ENCODE measurements at places on chromosomes 6 and 20. TPM values are rescaled to one million over a fixed set of nuclear protein-coding genes. Genes with fewer than 3 reads are reported as not detected.

IBTK gene
- 19.0 TPM for polyA plus RNA-seq

- DNase-seq: no peak
Observed at GRCh38 chr6:132612449-132613108, 11.5 kb downstream of the TAAR2 start.

- no peak for DNase-seq
Observed at GRCh38 chr6:45398075-45398813, 20.5 kb upstream of the SUPT3H start.

GPRC6A gene
- not detected for polyA plus RNA-seq

GRCh38 chr6:4973982-4974745 is 29.7 kb downstream of the RPP40 start:
- DNase-seq: no peak

RCAN2 gene
- not detected for polyA plus RNA-seq

DAAM2 gene
- not detected for polyA plus RNA-seq

GRCh38 chr6:52161689-52162438 is 24.3 kb upstream of the IL17A start:
- no peak for DNase-seq

DNA sequence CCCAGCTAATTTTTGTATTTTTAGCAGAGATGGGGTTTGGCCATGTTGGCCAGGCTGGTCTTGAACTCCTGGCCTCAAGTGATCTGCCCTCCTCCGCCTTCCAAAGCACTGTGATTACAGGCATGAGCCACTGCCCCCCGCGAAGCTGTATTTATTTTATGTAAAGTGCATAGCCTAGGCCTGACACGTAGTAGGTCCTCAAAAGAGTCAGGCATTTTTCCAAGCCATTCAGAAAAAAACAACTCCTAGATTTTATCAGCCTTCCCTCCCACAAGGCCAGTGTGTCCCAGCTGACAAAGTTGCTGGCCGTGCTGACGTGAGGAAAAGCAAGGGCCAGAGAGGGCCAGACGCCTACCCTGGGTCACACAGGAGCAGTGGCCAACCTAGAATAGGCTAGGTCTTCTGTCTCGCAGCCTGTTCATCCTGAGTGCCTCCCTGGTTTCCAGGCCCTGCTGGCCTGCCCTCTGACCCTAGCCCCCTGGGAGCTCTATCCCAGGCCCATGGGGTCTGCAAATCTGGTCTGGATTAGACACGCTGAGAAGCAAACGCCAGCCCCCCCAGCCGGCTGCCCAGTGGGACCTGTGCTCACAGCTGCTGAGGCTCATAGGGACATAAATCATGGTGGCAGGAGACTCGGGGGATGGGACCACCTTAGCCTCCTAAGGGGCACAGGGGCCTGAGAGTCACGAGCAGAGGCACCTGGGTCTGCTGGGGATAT is 11.8 kb downstream of the TCF15 start:
- DNase-seq: no peak

L3MBTL3 gene
- 4.8 TPM for polyA plus RNA-seq

DNA sequence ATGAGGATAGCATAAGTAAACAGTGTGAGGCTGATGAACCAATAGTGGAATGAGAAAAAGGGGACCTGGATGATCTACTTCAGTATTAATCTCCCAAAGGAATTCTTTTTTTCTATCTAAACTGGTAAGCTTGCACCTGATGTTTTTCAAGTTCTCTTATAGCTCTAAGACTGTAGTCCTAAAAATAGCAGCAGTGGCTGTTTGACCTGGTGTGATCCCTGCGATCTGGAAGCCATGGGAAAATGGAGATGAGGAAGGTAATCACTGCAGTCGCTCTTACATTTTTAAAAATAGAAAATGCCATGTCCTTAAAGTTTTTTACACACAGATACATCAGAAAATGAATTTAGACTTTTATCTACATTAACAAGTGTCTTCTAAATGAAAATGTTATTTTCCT is 926.4 kb upstream of the SLC35B3 start:
- no peak for DNase-seq

GRCh38 chr20:20425823-20426654 is 58.1 kb downstream of the INSM1 start:
- DNase-seq: no peak

- no peak for DNase-seq
Observed at GRCh38 chr6:165985806-165986299, 181.8 kb downstream of the TBXT start.

SLC52A3 gene
- not detected for polyA plus RNA-seq

DNA sequence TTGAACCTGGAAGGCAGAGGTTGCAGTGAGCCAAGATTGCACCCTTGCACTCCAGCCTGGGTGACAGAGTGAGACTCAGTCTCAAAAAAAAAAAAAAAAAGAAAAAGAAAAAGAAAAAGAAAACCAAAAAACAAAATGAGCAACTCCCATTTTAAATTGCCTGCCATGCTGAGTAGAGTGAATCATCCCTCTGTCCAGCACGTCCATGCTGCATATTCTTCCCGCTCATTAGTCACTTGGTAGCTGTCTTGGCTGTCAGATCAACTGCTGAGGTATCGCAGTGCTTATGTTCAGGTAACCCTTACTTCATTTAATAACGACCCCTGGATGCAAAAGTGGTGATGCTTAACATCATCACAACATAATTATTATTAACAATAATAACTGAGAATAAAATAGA is 72.6 kb upstream of the RNF24 start:
- no peak for DNase-seq

GRCh38 chr6:2993755-2994317 is 5.9 kb upstream of the NQO2 start:
- no peak for DNase-seq

ACTL10 gene
- 4.4 TPM for polyA plus RNA-seq

DNA sequence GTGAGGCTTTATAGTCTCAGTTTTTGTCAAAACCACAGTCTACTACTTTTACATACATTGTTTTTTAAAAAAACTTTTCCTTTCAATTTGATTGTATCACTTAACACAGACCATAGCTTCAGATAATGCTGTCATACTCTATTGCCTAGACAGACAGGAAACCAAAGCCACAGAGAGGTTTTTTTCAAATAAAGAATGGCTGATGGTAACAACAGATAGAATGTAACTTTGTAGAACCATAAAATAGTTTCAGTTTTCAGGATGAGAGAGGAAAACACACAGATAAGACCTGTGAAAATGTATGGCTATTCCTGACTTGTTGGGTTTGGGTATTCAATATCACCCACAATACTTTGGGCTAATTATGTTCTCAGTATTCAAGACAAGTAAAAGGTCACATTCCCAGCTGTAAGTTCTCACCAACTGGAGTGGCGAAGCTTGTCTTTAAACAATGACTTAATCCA is 94.0 kb downstream of the ADGRG6 start:
- DNase-seq: peak; percentile 72

DNA sequence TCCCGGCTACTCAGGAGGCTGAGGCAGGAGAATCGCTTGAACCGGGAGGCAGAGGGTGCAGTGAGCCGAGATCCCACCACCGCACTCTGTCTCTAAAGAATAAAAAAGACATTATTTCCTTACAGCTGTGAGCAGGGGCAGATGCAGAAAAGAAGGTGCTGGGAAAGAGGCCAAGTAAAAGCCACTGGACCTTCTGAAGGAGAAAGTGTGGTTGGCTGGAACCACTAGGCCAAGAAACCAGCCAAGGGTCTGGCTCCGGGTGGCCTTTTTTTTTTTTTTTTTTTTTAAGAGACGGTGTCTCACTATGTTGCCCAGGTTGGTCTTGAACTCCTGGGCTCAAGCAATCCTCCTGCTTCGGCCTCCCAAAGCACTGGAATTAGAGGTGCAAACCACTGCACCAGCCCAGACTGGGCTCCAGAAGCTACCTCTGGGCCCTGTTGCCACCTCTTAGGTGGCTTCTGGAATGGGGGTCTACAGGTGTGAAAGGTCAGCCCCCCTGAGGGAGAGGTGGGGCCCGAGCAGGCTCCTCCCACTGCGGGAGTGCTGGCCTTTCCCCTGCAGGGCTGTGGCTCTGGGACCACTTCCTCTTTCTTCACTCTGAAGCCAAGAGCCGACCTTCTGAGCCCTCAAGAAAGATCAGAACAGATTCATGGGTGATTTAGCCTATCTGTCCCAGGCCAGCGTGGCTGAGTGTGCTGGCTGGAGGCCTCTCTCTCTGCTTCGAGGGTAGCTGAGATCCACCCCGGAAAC is at the start of gene FGD2:
TSS of gene FGD2 (plus strand) at position 595 of the 750 bp plus-strand sequence. CDS start 163 bp downstream, outside the sequence.
- no peak for DNase-seq

- no peak for DNase-seq
Observed at GRCh38 chr6:136895901-136896300, 26.2 kb upstream of the SLC35D3 start.

DNA sequence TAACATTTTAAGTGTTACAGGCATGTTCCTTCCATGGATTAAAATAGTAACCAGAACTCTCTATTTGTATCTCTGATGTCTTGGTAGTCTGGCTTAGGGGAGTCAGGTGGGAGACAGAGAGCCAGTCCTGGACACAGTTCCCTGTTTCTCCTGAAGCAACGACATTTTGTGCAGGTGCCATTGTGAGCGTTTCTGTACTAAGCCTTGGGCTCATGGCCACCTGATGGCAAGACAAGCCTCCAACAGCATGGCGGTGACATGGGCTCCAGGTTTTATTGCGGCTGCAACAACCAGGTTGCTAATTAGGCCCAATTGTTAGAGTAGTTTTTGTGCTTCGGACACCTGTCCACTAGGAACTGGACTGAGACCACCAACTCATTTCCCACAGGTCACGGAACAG is 105.3 kb downstream of the PRDM13 start:
- DNase-seq: no peak

- DNase-seq: no peak
Observed at GRCh38 chr20:32439132-32439829, 81.2 kb downstream of the ASXL1 start.

ZNF165 gene
- polyA plus RNA-seq: 1.1 TPM

GRCh38 chr6:16760516-16761470 is at the start of gene ATXN1:
Gene ATXN1, minus strand, starts transcription at chr6:16761460.
- DNase-seq: peak; percentile 67

DNA sequence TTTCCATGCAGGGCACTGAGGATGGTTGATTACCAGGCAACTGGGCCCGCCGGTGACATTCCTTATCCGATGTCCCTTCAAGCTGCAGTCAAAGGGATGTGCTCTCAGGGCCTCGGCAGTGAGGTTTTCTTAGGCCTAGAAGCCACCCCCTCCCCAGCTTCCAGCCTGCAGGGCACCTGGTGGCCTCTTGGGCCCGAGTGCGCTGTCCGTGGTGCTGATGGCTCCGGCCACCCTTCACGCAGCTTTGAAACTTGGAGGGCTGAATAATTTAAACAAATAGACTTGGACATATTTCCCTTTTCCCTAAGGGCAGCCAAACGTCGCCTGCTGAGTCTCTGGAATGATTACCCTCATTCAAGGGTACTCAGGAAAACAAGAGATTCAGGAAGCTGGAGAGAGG is 8.9 kb upstream of the MLN start:
- no peak for DNase-seq

- DNase-seq: no peak
Observed at GRCh38 chr6:25640446-25640845, 11.6 kb upstream of the SCGN start.

GRCh38 chr6:167706313-167707109 is 120.2 kb upstream of the AFDN start:
- peak; percentile 71 for DNase-seq

PRR18 gene
- not detected for polyA plus RNA-seq

PLG gene
- not detected for polyA plus RNA-seq

- DNase-seq: no peak
Observed at GRCh38 chr20:14643146-14643545, 305.7 kb upstream of the FLRT3 start.

GRCh38 chr6:45757443-45758130 is 258.1 kb downstream of the CLIC5 start:
- DNase-seq: no peak

ZSCAN31 gene
- polyA plus RNA-seq: 0.56 TPM

GRCh38 chr6:151501511-151502136 is 7.8 kb downstream of the CCDC170 start:
- DNase-seq: no peak

THBD gene
- not detected for polyA plus RNA-seq

WFDC10B gene
- not detected for polyA plus RNA-seq

LZTS3 gene
- polyA plus RNA-seq: 4.4 TPM

GRCh38 chr6:165223101-165223500 is 86.3 kb downstream of the C6orf118 start:
- no peak for DNase-seq

Data from naive thymus-derived CD4-positive, alpha-beta T cell (primary cell).